ENCODE measurements at places on chromosomes 13 and 19. TPM values are rescaled to one million over a fixed set of nuclear protein-coding genes. Genes with fewer than 3 reads are reported as not detected.
A peak's percentile ranks its signal among the peaks of the same experiment; 100 is the strongest.

- no peaks in the 10 kb centered on the region for H3K27me3 ChIP-seq
- no peak overlapping the region for H3K4me3 ChIP-seq
- peaks cover 97% of the 10 kb centered on the region for H3K4me1 ChIP-seq
- peaks cover 3% of the 10 kb centered on the region for H3K36me3 ChIP-seq
- H3K27ac ChIP-seq = peak overlapping the region; percentile 97
These were observed 7.5 kb downstream of the RPS9 start for GRCh38 chr19:54207983-54208783.

DNA sequence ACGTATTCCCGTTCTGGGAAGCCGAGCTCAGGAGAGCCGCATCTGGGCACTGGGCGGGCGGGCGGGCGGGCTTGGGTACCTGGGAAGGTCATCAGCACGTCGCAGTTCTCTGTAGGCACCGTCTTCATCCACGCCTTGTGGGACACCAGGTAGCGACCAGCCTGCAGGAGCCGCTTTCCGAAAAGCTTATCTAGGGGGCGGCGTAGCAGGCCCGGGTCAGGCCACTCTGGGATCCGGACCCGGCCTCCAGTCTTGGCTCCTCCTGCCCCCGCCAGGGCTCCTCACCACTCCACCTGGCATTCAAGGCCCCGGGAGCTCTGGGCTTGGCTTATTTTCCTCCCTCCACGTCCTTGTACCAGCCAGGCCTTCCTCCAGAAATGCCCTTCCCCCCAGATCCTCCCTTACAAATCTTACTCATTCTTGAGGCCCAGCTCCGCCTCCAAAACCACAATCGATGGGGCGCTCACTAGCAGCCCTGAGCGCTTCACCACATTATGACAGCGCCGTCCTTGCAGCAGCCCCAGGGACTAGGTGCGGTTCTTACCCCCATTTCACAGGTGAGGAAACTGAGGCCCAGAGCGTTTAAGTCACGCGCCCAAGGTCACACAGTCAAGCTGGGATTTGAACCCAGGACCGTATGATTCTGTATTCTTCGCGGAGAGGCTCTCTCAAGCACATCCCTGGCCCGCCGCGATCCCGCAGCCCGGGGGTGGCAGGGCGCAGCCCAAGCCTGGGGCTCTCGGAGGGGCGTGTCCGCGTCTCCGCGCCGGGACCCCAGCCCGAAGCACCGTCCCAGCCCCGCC, 843 bp downstream of the ANO8 start:
- H3K27me3 ChIP-seq = peaks cover 25% of the 10 kb centered on the region
- no peak for DNase-seq
- H3K4me3 ChIP-seq = peak overlapping the region; percentile 78
- peaks cover 9% of the 10 kb centered on the region for H3K36me3 ChIP-seq
- peaks cover 57% of the 10 kb centered on the region for H3K4me1 ChIP-seq

The CYSLTR2 gene
- total RNA-seq = 1.2 TPM

GRCh38 chr19:45234089-45234869, 10.9 kb downstream of the EXOC3L2 start:
- H3K4me1 ChIP-seq = no peaks in the 10 kb centered on the region
- H3K36me3 ChIP-seq = no peaks in the 10 kb centered on the region
- H3K27ac ChIP-seq = no peak overlapping the region

DNA sequence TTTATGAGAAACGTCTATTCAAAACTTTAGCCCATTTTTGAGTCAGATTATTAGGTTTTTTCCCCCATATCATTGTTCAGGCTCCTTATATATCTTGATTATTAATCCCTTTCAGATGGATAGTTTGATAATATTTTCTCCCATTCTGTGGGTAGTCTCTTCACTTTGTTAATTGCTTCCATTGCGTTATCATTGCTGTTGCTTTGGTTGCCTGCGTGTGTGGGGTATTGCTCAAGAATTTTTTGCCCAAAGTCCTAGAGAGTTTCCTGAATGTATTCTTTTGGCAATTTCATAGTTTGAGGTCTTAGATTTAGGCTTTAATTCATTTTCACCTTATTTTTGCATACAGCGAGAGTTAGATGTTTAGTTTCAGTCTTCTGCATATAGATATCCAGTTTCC, 25.8 kb upstream of the PRR20A start:
- no peak overlapping the region for H3K4me3 ChIP-seq
- H3K27me3 ChIP-seq = no peaks in the 10 kb centered on the region
- H3K27ac ChIP-seq = no peak overlapping the region
- H3K4me1 ChIP-seq = no peaks in the 10 kb centered on the region

GRCh38 chr13:52452470-52452869, 2.0 kb upstream of the VPS36 start:
- DNase-seq = no peak
- no peak overlapping the region for H3K4me3 ChIP-seq
- H3K27ac ChIP-seq = no peak overlapping the region
- H3K4me1 ChIP-seq = peaks cover 16% of the 10 kb centered on the region
- H3K27me3 ChIP-seq = no peaks in the 10 kb centered on the region

The ZIK1 gene
- 4.4 TPM for total RNA-seq

- peak overlapping the region; percentile 25 for H3K4me3 ChIP-seq
- H3K27me3 ChIP-seq = no peaks in the 10 kb centered on the region
- peaks cover 14% of the 10 kb centered on the region for H3K4me1 ChIP-seq
These were observed 358 bp downstream of the C19orf33 start for GRCh38 chr19:38304352-38304865.

The NKG7 gene
- total RNA-seq = 15.2 TPM

The PLPPR3 gene
- 1.9 TPM for total RNA-seq

GRCh38 chr19:55232286-55232602, 3.7 kb upstream of the TMEM86B start:
- peak; percentile 43 for DNase-seq
- no peaks in the 10 kb centered on the region for H3K4me1 ChIP-seq
- no peak overlapping the region for H3K27ac ChIP-seq
- H3K36me3 ChIP-seq = peaks cover 100% of the 10 kb centered on the region

GRCh38 chr13:79392882-79393563, 13.0 kb downstream of the RBM26 start:
- H3K4me3 ChIP-seq = no peak overlapping the region
- H3K27me3 ChIP-seq = no peaks in the 10 kb centered on the region
- H3K27ac ChIP-seq = peak overlapping the region; percentile 25
- no peak for DNase-seq
